ENCODE measurements at places on chromosomes 2 and 18.
A peak's percentile ranks its signal among the peaks of the same experiment; 100 is the strongest.

- DNase-seq = no peak
Observed at GRCh38 chr2:228140934-228141528, 40.5 kb downstream of the SPHKAP start.

DNA sequence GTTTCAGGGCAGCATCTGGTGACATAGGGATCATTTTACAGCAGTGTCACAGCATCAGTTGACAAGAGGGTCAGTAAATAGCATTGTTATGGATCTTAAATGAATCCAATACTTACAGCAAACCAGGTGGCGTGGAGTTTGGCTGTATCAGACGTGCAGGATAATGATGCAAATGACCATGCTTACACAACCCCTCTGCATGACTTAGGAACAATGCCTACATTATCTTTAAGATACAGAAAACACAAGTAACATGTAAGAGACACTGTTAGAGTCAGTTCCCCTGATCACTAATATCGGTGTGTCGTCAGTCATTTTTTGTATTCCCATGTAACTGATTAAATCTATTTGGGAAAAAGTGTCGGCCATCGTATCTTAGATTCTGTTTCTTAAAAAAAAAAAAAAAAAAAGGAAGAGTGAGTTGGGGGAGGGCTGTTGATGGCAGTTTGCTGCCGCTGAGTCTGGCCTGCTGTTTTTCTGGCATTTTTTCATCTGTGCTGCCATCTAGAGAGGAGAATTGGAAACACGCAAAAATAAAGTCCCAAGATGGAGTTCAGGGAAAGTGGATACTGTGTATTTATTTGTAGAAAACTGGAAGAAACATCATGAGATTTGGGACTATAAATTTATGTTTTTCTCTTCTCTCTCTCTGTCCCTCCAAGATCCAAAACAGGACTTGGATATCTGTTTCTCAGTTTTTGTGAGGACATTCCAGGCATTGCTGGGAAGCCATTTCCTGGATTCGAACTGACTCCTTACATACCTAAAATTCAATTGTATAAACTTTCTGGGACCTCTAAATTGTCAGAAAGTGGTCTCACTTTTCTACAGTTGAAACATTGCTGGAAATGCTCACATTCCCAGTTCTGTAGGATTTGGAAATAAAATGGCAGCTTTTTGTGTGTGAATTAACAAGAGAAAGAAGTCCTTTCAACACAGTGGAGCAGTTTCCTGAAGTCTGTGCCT, 60.3 kb upstream of the AGPS start:
- peak; percentile 84 for DNase-seq

- no peak for DNase-seq
Observed at GRCh38 chr2:8234757-8235374, 447.0 kb upstream of the ID2 start.

DNA sequence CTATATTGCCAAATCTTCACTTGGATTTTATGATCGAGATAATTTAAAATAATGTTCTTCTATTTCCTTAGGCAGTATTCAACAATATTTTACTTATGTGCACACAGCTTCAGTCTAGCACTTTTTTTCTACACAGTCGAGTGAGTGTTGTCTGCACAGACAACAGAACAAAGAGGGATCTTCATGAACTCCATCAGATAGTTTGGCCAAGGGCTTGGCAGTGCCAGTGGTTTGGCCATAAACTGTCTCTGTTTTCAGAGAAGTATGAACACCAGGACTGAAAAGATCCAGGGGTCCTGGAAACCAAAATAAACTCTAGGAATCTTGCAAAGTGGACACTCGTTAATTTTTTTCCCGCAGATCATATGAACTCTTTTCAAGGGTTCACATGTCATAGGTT, 547.3 kb downstream of the PLCL1 start:
- no peak for DNase-seq

DNA sequence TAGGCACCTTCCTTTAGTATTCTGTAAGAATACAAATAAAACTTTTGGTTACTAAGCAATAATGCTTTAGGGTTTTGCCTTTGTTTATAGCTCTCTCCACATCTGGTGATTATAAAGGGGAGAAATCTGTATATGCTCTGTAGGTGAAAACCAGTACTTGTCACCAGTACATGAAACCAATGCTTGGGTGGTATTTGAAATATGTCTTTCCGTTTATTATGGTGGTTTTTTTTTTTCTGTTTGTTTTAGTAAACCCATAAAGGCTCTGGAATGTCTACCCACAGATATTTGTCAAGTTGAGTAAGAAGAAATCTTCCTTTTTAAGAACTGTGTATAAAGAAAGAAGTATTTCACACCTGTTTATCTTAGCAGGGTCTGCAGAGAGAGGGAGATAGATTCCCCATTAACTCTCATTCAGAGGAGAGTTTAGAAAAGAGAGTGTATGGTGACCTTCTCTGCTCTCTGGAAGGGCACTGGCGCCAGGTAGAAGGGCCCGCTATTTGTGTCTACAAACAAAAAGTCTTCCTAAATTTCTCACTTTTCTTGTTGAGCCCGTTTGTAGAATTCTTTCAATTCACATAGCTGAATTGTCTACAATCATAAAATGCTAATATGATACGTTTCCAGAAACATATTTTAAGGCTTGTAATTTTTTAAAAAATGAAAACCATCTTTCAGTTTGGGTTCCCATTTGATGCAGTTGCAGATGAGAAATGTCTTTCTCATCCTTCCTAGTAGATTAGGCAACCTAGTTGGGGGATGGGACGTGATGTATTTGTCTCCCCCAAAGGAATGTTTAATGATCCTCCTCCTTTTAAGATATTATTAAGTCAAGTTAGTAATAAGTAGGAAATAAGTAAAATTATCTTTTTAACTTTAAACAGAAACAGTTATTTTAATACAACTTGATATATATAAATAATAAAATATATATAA, 33.9 kb downstream of the MAP3K20 start:
- DNase-seq = no peak

GRCh38 chr2:149040451-149040850, 2.0 kb downstream of the LYPD6B start:
- peak; percentile 45 for DNase-seq

DNA sequence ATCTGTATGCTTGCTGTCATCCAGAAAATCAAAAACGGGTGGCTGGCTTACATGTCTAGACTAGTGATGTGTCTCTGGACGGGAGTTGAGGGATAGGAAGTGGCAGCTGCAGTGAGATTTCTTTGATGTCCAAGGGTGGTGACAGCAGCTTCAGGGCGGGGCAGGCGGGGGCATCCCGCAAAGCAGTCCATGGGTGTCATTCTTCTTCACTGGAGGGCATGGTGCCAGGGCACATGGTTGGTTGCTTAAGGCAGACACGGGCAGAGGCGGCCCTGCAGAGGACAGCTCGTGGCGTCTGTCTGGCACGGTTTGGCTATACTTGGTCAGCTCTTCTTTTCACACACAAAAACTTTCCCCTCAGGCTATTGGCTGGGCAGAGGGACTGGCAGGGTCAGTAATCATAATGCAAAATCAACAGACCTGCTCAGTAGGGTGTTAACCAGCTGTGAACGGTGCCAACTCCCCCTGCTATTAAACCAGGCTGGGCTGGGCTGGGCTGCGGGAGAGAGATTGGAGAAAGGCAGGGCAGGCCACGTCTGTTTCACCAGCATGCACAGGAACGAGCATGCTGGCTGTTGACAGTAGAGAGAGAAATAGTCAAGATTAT, 63.7 kb downstream of the COL4A3 start:
- no peak for DNase-seq

GRCh38 chr2:156322051-156322685, 10.4 kb downstream of the NR4A2 start:
- peak; percentile 60 for DNase-seq

DNA sequence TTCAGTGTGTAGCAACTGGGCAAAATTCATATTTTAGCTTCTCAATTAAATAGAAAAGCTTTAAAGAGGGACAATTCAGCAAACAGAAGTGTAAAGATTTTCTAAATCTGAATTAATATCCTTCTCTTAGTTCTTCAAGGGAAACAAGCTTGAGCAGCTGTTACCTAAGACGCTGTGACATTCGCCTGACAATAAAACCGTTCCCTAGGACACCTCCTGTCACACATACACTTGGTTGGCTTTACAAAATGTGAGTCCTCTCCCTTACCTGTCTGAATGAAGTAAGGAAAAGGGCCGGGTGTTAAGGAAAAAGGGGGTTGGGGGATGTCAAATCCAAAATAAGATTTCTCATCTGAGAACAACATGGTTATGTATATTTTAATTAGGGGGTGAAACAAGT, 2.1 kb downstream of the SERTAD2 start:
- DNase-seq = peak; percentile 17

DNA sequence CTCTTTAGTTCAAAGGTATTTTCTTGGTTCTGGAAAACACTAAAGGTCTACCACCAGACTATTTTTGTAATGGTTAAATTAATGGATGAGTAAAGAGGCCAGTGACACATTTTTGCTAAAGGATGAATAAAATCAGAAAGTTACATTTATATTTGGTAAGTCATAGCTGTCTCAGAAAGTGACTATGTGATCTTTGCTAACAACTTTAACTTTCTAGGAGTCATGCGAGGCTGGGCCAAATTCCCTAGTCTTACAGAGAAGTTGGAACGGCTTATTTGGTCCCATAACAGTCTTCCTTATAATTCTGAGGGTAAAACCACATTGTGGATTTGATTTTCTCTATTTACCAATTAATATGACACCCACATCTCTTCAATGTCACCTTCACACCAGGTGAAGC, 198.1 kb downstream of the PDE1A start:
- DNase-seq = no peak

- no peak for DNase-seq
Observed at GRCh38 chr2:627926-628560, 49.2 kb downstream of the TMEM18 start.

DNA sequence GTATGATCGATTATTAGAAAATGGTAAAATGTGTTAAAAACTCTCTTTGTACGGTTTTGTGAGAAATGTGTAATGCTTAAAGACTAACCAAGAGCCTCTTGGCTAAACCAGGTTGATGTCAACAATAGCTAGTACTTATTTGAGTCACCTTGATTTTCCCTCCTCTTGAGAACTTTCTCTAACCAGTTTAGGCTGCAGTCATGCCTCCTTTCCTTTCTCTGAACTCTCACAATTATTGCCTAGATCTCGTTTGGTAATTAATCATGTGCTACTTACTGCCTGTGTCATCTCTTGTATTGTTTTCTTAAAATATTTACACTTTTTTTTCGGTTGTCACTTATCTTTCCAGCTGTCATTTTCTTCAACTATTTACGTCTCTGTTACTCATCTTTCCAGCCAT, 1.1 kb upstream of the EPC2 start:
- no peak for DNase-seq

DNA sequence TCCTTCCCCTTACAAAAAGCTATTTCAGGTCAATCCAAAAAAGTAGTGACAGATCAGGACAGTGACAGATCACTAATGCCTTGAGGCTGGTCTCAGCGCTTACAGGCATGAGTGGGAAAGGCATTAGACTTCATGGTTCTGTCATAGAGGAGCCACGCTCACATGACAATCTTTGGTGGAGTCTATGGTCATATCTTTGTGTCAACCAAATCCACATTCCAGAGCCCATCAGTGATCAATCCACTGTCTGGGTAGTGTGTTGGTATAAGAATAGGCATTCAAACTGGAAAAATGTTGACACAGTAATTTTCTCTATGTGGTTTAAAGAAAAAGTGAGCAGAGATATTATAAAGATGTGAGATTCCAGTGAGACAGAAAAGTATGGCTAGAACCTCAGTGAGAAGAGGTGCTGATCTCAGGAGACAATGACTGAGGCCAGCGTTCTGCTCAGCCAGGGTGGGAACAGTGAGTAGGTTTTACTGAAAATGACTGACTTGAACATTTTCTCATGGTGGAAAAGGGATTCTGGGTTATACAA, 215.0 kb downstream of the IRS1 start:
- DNase-seq = no peak

DNA sequence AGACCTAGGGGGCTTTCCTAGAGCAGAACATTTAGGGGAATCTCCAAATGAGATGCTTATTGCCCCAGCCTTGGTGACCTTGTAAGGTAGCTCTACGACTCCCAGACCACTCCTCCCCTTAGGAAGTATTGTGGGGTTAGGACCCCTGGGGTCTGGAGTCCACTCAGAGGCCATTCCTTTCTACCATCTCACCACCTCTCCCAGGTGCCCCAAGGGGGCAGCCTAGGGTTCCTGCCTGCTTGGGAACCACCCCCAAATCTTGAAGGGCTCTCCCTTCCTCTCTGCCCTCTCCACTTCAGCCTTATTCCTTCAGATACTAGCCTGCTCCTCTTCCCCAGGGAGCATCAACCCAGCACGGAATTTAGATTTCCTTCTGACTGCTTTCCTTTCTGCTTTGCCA, 17.5 kb upstream of the EXOC6B start:
- DNase-seq = no peak

DNA sequence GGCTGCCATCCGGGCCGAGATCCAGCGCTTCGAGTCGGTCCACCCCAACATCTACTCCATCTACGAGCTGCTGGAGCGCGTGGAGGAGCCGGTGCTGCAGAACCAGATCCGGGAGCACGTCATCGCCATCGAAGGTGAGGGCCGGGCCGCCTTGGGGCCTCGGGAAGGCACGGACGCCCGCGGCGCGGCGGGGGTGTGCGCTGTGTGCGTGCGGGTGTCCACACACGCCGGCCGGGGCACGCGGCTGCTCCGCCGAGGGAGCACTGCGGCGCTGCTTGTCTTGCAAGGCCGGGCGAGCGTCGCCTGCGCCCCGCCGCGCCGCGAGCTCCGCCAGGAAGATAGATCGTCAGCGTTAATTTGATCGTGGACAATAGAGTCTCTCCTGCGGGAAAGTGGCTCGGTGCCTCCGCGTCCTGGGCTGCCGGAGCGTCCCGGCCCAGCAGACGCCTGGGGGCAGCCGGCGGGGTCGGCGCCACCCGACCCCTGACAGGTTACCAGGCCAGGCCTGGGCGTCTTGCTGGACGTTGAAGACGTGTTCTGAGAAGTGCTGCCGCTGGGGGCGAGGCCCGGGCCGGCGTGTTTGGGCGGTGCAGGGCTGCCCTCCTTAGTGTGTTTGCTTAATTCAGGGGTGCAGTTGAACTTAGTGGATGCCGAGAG, 1.0 kb downstream of the AGAP1 start:
- DNase-seq = peak; percentile 75

DNA sequence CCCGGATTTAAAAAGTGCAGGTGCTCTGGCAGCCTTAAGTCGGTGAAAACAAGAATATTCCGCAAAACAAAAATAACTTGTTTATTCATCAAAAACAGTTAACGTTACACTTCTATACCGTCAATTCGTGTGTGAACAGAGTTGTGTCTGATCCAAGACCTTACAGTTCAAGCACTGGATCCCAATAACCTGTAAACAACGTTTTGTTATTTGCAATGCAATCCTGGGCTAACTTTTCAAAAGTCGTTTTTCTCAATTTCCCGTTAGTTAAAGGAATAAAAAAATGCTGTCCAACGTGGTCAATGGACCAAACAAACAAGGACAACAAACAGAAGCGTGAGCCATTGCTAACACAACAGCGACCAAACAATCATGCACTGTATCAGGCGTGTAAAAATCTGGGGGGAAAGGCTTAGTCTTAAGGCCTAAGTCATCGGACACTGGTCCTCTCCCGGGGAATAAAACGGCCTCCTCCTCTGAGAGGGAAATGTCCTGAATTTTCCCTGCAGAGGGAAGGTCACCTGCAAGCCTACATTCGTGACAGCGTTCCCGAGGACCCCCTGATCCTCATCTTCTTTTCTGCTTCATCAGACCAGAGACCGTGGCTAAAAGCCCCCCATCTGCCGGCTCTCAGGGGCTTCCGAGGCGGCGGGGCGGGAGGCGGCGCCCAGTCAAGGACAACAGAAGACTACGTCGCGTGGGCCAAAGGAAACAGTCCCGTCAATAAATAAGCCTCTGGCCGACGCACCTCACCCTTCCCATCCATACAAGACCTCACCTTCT, 490 bp downstream of the NDUFS1 start:
- peak; percentile 46 for DNase-seq

- peak; percentile 16 for DNase-seq
Observed at GRCh38 chr2:170953941-170954340, 24.9 kb downstream of the GORASP2 start.

GRCh38 chr18:42525905-42526304, 570.9 kb downstream of the PIK3C3 start:
- DNase-seq = peak; percentile 54

Data from DMS53 (cell line).